ENCODE measurements at places on chromosomes 1 and 21.

DNA sequence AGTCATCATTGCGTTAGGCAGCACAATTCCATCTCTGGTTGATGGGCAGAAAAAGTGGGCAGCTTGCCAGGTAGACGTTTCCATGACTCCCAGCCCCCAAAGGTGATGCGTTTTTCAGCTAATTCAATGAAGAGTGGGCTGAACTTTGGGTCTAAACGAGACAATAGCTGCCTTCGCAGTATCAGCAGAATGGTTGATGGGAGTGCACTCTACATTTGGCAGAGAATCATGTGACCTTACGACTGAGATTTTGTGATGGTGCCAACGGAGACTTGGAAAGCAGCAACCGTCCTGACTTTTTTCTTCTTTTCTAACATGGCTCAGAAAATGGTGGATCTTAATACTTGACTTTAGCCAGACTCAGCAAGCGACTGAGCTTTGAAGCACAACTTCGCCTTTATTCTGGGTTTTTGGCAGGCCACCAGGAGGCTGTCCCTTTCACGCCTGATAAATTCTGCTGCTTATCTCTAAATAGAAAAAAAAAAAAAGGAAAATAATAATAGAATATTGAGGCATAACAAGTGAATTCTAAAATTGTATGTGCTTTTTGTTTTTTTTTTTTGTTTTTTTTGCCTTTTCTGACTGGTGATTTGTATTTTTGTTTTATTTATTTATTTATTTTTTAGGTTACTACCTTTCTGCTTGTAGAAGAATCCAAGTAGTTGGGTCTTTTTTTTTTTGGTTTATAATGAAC is 804.8 kb downstream of the USP25 start:
- DNase-seq = no peak

GRCh38 chr1:230424391-230425251 is 1.5 kb downstream of the PGBD5 start:
- no peak for DNase-seq

DNA sequence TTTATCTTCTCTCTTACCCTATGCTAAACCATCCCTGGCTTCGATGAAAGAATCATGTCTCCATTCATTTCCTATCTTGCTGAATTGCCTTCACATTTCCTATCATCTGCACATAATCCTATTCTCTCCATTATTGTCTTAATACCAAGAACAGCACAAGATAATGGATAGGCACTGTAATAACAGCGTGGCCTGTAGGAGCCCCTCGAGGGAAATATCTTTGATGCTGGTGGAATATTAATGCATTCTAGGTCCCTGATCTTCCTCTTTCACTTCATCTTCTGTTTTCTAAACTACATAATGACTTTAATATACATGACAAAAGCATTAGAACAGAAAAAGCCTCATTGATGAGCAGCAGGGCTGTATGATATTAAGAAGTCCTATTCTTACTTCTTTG is 720.6 kb downstream of the RWDD3 start:
- DNase-seq = no peak

- DNase-seq = no peak
Observed at GRCh38 chr21:25456672-25457071, 150.6 kb downstream of the MRPL39 start.
